ENCODE measurements at places on chromosomes 2 and 18. TPM values are rescaled to one million over a fixed set of nuclear protein-coding genes. Genes with fewer than 3 reads are reported as not detected.

The CHRND gene
- not detected for total RNA-seq

The IWS1 gene
- total RNA-seq: 54.6 TPM

The CYS1 gene
- 13.8 TPM for total RNA-seq

The GPD2 gene
- 20.0 TPM for total RNA-seq

The DCDC2C gene
- total RNA-seq: 2.4 TPM

GRCh38 chr18:3867236-3867635 lies 417.3 kb downstream of the TGIF1 start:
- no peaks in the 10 kb centered on the region for H3K4me1 ChIP-seq
- H3K4me3 ChIP-seq: no peak overlapping the region
- no peaks in the 10 kb centered on the region for H3K36me3 ChIP-seq
- peak overlapping the region; percentile 60 for H3K27ac ChIP-seq
- no peaks in the 10 kb centered on the region for H3K27me3 ChIP-seq

- H3K27me3 ChIP-seq: no peaks in the 10 kb centered on the region
- no peaks in the 10 kb centered on the region for H3K4me1 ChIP-seq
- no peak overlapping the region for H3K4me3 ChIP-seq
Measured at GRCh38 chr18:79926715-79927606, 24.5 kb downstream of the SLC66A2 start.

GRCh38 chr2:197348721-197349360 lies 38.3 kb upstream of the ANKRD44 start:
- no peaks in the 10 kb centered on the region for H3K36me3 ChIP-seq
- H3K4me1 ChIP-seq: no peaks in the 10 kb centered on the region
- no peak overlapping the region for H3K4me3 ChIP-seq
- no peak for DNase-seq
- no peaks in the 10 kb centered on the region for H3K27me3 ChIP-seq
- no peak overlapping the region for H3K27ac ChIP-seq

GRCh38 chr2:120892967-120893667 lies 157.4 kb downstream of the GLI2 start:
- H3K4me3 ChIP-seq: no peak overlapping the region
- peak overlapping the region; percentile 70 for H3K27ac ChIP-seq
- no peaks in the 10 kb centered on the region for H3K36me3 ChIP-seq
- H3K27me3 ChIP-seq: no peaks in the 10 kb centered on the region

DNA sequence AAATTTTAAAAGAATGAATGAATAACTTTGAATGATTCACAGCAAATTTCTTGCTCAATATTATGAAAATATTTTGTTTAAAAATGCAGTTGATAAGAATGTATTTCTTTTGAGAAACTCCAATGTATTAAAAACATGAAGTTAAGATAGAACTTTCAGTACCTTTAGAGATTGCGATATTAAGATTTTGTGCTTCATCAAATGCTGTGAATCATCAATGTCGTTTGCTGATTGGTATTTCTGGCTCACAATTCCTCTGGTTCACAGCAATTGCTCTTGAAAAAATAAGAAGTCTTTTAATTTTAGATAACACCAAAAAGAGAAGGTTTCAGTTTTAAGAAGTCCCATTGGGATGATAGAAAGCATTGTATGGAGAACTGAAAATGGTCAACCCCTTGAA lies 228.7 kb downstream of the IKZF2 start:
- H3K4me1 ChIP-seq: no peaks in the 10 kb centered on the region
- H3K27ac ChIP-seq: no peak overlapping the region
- H3K36me3 ChIP-seq: no peaks in the 10 kb centered on the region
- no peak for DNase-seq
- no peaks in the 10 kb centered on the region for H3K27me3 ChIP-seq

- no peak for DNase-seq
- no peaks in the 10 kb centered on the region for H3K4me1 ChIP-seq
- no peaks in the 10 kb centered on the region for H3K27me3 ChIP-seq
- no peak overlapping the region for H3K27ac ChIP-seq
Measured at GRCh38 chr2:64422466-64422865, 31.5 kb upstream of the LGALSL start.

DNA sequence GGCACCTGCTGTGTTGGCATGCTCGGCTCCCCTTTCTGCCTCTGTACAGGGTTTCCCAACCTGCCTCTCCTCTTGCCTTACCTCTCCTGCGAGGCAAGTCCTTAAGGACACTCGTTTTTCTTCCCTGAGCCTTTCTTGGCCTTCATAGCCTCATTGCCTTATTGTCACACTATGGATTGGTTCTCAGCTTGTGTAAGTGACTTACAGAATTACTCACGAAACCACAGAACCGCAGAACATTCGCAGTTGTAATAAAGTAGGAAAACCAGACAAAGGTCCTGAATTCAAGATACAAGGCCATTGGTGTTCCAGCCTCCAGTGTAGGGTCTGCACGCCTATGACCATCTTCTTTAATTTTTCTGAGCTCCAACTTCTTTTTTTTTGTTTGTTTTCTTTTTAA lies 317.6 kb upstream of the SMIM21 start:
- no peak for DNase-seq
- H3K4me1 ChIP-seq: no peaks in the 10 kb centered on the region
- H3K36me3 ChIP-seq: no peaks in the 10 kb centered on the region
- no peaks in the 10 kb centered on the region for H3K27me3 ChIP-seq

- H3K27me3 ChIP-seq: no peaks in the 10 kb centered on the region
- DNase-seq: no peak
- H3K4me1 ChIP-seq: peaks cover 3% of the 10 kb centered on the region
- peaks cover 90% of the 10 kb centered on the region for H3K36me3 ChIP-seq
- H3K4me3 ChIP-seq: no peak overlapping the region
- peak overlapping the region; percentile 68 for H3K27ac ChIP-seq
Measured at GRCh38 chr2:36477746-36478145, 120.2 kb downstream of the FEZ2 start.

DNA sequence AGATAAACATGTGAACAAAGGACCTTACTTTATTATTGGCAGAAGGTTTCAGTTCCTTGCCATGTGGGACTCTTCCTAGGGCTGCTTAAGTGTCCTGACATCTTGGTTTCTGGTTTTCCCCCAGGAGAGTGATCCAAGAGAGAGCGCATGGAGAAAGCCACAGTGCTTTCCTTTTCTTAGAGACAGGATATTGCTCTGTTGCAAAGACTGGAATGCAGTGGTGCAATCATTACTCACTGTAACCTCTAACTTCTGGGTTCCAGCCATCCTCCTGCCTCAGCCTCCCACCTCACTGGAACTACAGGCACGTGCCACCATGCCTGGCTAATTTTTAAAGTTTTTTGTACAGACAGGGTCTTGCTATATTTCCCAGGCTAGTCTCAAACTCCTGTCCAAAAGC lies 38.1 kb upstream of the TCF7L1 start:
- H3K36me3 ChIP-seq: no peaks in the 10 kb centered on the region
- H3K4me1 ChIP-seq: no peaks in the 10 kb centered on the region
- no peak overlapping the region for H3K4me3 ChIP-seq
- H3K27ac ChIP-seq: no peak overlapping the region
- H3K27me3 ChIP-seq: no peaks in the 10 kb centered on the region
- DNase-seq: no peak

- H3K27ac ChIP-seq: no peak overlapping the region
- no peaks in the 10 kb centered on the region for H3K27me3 ChIP-seq
- no peak overlapping the region for H3K4me3 ChIP-seq
- no peak for DNase-seq
- H3K4me1 ChIP-seq: no peaks in the 10 kb centered on the region
- no peaks in the 10 kb centered on the region for H3K36me3 ChIP-seq
Measured at GRCh38 chr2:126908721-126909177, 10.1 kb downstream of the TEX51 start.

DNA sequence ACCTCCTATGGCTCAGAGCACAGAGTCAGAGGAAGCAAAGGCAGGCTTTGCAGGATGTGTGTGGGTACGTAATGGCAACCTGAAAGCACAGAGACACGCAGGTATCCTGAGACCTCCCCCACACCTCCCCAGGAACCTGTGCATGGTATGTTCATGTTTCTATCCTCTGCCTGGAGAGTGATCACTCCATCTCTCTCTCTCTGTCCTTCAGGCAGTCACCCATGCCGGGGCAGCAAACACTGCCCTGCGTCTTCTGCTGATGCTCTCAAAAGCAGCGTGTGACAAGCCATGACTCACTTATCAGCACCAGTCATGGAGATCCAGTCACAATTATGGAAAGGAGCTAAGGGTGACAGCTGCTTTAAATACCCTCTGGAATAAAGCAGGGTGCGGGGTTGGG lies 52.7 kb downstream of the PDCL3 start:
- no peaks in the 10 kb centered on the region for H3K27me3 ChIP-seq
- no peak overlapping the region for H3K27ac ChIP-seq
- no peak overlapping the region for H3K4me3 ChIP-seq
- no peaks in the 10 kb centered on the region for H3K36me3 ChIP-seq

DNA sequence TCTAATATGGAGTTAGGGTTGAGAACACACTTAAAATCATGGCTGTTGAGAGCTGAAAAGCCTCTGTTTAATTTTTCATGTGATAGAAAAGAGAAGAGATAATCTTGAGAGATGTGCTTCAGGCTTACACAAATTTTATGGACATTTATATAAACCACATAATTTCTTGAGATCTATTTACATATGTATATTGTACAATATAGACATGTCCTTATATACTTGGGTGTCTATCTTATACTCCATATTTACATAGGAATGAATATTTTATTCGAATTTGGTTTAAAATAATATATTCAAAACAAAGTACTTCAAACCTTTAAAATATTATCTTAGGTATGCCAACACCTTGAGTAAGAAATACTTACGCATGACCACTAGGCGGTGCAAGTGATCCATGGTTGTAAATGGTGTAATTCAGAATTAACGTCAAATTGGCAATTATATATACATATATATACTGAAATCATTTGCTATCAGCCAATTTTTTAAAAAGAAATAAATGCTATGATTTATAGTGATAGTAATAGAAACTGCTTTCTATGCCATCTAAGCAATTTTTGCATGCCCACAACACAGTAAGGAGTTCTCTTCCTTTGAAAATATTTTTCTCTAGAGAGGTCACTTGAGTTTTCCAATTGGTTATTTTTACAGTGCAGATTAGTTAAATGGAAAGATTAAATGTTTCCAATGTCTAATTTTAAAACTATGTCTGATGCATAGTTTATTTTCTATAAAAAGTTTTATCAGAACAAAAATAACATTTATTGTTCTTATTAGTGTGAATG lies 37.6 kb upstream of the SPAG16 start:
- no peaks in the 10 kb centered on the region for H3K36me3 ChIP-seq
- H3K4me1 ChIP-seq: peaks cover 3% of the 10 kb centered on the region
- no peak for DNase-seq
- no peak overlapping the region for H3K27ac ChIP-seq
- no peaks in the 10 kb centered on the region for H3K27me3 ChIP-seq
- no peak overlapping the region for H3K4me3 ChIP-seq

DNA sequence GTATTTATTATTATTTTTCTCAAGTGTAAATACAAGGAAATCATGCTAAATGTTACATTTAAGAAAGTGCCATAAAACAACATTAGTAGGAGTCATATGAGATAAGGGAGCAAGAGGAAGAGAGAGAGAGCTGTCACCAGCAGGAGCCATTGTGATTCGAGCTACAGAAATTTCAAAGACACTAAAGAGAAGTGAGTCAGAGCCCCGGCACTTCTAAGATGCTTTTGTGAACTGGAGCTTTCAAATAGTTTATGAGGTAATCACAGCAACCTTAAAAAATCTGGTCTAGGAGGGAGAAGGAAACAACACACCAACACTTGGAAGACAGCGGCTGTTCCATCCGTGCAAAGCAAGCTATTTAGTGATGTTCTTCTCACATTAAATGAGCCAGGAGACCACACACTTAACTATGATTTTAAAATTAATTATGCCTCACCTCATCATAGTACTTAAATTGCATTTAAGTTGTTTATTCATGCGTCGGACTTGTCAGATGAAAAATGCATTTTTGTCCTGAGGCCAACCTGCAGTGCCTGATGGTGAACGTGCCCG lies 382.7 kb upstream of the SALL3 start:
- no peaks in the 10 kb centered on the region for H3K27me3 ChIP-seq
- no peak overlapping the region for H3K27ac ChIP-seq
- no peak overlapping the region for H3K4me3 ChIP-seq
- no peak for DNase-seq
- H3K36me3 ChIP-seq: no peaks in the 10 kb centered on the region

Data from ascending aorta (tissue), 2 donors.